Glutamatergic neuron (in vitro differentiated cells): ENCODE measurements at places on chromosomes 6 and 20. TPM values are rescaled to one million over a fixed set of nuclear protein-coding genes. Genes with fewer than 3 reads are reported as not detected.

HLA-DQA1 gene
- total RNA-seq, result not detected

PTCRA gene
- not detected for total RNA-seq

ENPP3 gene
- total RNA-seq, result not detected

KHDRBS2 gene
- 19.7 TPM for total RNA-seq

ME1 gene
- 3.5 TPM for total RNA-seq

MEP1A gene
- total RNA-seq, result not detected

RING1 gene
- 37.3 TPM for total RNA-seq

C6orf15 gene
- total RNA-seq, result not detected

C6orf52 gene
- 4.1 TPM for total RNA-seq

SNTA1 gene
- 4.5 TPM for total RNA-seq

WFDC10B gene
- not detected for total RNA-seq

IRF4 gene
- total RNA-seq, result 0.37 TPM

ULBP2 gene
- 5.4 TPM for total RNA-seq

RRAGD gene
- total RNA-seq, result 14.7 TPM

BHLHE23 gene
- 23.9 TPM for total RNA-seq

CDK19 gene
- 20.8 TPM for total RNA-seq

PKHD1 gene
- 0.02 TPM for total RNA-seq

RIN2 gene
- 108 TPM for total RNA-seq

NFATC2 gene
- not detected for total RNA-seq

CASS4 gene
- not detected for total RNA-seq

RAD21L1 gene
- total RNA-seq, result not detected

ZBTB24 gene
- total RNA-seq, result 6.4 TPM

PXMP4 gene
- total RNA-seq, result 9.4 TPM

EYA4 gene
- not detected for total RNA-seq

CST2 gene
- not detected for total RNA-seq

HMGN3 gene
- total RNA-seq, result 43.0 TPM

ID4 gene
- 6.3 TPM for total RNA-seq

SLC32A1 gene
- total RNA-seq, result 0.59 TPM

PPIL4 gene
- total RNA-seq, result 26.8 TPM

PMEPA1 gene
- total RNA-seq, result 14.4 TPM

TNF gene
- not detected for total RNA-seq

THBD gene
- not detected for total RNA-seq

KCNQ5 gene
- total RNA-seq, result 1.5 TPM

TCF15 gene
- total RNA-seq, result 19.7 TPM

EFHC1 gene
- total RNA-seq, result 25.6 TPM

SOX18 gene
- total RNA-seq, result 0.66 TPM

CYP39A1 gene
- 0.17 TPM for total RNA-seq

RIPK1 gene
- total RNA-seq, result 10.6 TPM

ELOVL4 gene
- 37.2 TPM for total RNA-seq

SNRNP48 gene
- total RNA-seq, result 9.5 TPM

EDN3 gene
- total RNA-seq, result not detected

NDUFAF4 gene
- total RNA-seq, result 45.3 TPM

HCRTR2 gene
- total RNA-seq, result not detected

TNXB gene
- 6.0 TPM for total RNA-seq

SYCP2L gene
- total RNA-seq, result 20.5 TPM

CCN2 gene
- total RNA-seq, result 1.2 TPM

SLC22A3 gene
- not detected for total RNA-seq

ECT2L gene
- 2.7 TPM for total RNA-seq

HSPA1L gene
- total RNA-seq, result 2.5 TPM

DCDC2 gene
- not detected for total RNA-seq

FAM209A gene
- total RNA-seq, result not detected
